ENCODE measurements at places on chromosomes 1 and 21.

GRCh38 chr1:224851210-224851847 is 78.1 kb upstream of the DNAH14 start:
- DNase-seq: peak; percentile 33

DNA sequence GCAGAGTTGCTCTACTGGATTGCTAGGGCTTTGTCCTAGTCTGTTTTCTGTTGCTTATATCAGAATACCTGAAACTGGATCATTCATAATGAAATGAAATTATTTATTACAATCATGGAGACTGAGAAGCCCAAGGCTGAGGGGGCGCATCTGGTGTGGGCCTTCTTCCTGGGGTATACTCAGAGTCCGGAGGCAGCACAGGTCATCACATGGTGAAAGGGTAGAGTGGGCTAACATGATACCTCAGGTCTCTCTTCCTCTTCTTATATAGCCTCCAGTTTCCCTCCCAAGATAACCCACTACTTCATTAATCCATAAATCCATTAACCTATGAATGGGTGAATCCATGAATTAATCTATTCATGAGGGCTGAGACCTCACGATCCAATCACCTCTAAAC is 667.6 kb upstream of the NCAM2 start:
- no peak for DNase-seq

- DNase-seq: no peak
These were observed 524.4 kb downstream of the PTPRC start for GRCh38 chr1:199163267-199163666.

DNA sequence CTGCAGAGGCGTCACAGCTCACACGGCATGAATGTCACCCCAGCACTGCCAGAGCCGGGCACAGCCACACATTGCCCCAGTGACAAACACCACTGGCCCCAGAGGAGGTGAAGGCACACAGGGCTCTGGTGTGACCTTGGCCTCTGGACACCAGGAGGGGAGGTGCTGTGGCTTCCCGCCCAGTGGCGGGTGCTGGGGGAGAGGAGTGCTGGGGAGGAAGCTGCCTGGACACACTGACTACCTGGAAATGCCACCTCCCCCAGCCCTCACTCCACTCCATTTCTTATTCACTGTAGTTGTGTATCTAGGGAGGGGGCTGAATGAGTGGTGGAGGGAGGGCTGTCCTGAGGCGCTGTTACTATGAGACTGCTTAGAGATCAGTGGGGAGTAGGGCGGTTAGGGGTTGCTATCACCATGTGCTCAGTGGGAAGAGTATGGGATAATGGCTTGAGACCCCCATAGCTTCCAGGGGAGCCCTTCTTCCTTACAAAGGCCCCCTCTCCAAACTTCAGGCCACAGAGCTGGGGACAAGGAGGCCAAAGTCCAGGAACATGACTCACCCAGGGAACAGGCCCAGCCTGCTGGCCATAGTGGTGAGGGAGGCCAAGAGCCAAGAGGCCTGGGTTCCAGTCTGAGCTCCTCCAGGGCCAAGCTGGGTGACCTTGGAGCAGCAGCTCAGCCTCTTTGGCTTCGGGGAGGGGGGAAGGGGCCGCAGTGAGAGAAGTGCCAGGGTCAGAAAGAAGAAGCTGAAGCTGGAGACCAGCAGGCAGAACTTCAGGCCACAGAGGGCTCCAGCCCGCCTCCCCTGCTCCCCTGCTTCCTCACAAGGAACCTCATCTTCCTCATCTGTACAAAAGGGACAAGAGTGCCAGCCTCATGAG is 40.1 kb downstream of the AHDC1 start:
- DNase-seq: no peak

DNA sequence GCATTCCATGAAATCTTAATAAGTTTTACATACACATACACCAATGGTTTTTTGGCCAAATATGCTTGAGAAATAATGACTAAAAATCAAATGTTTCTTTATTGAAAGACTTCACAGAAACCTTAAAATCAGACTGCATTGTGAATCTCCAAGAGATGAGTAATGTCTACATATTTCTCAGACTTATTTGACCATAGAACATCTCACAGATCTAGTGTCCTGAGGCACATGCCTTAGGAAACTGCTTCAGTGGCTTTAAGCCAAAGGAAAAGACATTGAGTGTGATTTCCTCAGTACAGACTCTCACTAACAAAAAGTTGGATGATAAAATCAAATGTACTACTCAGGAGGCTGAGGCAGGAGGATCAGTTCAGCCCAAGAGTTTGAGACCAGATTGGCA is 6.2 kb upstream of the C1orf105 start:
- no peak for DNase-seq

All from stimulated activated CD4-positive, alpha-beta T cell treated with anti-CD3 and anti-CD28 coated beads, TNF-alpha, amount 100 ng/mL, for 48 hours (primary cell).